ENCODE measurements at places on chromosomes 16 and 17. TPM values are rescaled to one million over a fixed set of nuclear protein-coding genes. Genes with fewer than 3 reads are reported as not detected.

DNA sequence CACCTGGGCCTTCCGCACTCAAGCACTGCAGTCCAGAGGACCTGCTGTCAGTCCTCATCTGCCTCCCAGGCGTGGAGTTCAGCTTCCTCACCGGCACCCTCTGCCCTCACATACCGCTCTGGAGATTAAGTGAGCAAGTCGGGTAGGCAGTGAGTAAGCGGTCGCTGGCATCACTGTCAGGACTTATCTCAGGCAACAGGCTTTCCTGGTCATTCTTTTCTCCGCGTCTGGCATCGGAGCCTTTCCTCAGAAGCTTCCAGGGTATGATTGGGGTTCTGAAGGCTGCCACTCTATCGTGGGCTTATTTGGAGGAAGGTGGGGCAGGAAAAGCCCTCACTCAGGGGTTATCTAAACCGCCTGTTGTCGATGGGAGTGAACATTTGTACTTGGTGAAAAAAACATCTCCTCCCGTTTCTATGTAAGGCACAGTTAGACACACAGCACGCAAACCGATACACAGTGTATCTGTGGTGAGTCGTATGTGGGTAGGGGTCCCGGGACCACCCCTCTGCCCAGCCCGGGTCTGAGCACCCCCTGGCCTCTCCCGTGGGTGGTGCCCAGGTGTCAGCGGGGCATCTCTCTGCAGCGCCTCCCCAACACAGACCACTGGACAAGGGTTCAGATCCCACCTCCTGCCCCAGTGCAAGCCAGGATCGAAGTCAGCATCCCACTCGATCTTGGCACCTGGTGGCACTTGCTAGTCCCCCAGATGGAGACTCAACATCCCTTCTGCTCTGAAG lies 92.5 kb upstream of the PLCG2 start:
- DNase-seq, result no peak

GRCh38 chr16:65202461-65202860 lies 80.6 kb upstream of the CDH11 start:
- DNase-seq, result peak; percentile 78

DNA sequence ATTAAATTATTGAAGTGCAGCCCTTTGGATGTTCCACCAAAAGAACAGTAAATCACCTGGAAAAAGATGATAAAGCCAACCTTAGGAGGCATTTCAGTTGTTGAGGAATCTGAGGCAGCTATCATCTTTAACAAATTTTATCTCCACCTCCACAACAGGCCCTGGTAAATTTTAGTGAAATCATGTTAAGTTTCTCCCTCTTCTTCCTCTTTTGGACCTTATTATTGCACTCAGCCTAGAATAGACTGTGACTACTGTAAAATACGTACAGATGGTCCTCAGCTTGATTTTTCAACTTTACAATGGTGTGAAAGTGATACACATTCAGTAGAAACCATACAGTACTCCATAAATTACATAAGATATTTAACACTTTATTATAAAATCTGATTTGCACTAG lies 90.3 kb downstream of the USP32 start:
- DNase-seq, result no peak

DNA sequence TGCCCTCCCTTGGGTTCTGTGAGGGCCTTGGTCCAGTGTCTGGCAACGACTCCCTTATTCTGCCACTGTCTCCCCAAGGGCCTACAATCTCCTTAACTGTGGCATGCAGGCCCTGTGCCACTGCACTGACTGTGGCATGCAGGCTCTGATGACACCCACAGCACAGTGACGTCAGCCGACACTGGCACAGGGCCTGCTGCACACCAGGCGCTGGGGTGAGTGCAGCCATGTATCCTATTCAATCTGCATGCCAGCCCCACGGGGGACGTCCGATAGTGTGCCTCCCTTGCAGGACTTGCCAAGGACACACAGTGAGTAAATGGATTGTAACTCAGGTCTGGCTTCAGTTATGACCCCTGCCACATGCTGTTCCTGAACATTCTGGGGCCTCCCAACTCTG lies 39.8 kb upstream of the RASD1 start:
- DNase-seq, result no peak

DNA sequence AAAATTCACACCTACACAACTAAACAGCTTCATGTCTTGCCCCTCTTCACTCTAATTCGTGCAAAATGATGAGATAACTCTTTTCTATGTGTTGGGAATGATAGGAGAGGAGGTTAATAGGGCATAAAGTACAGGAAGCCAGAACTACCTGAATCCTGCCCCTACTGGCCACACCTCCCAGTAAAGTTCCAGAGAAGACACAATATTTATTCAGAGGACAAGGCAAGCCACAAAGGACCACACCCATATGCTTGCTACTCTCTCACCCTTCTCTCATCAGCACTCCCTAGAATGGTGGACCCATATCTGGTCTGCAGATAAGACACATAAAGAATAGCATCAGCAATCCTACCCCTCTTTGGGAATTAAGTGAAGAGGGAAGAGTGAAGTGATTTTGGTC lies 74.6 kb downstream of the ZNF18 start:
- no peak for DNase-seq

DNA sequence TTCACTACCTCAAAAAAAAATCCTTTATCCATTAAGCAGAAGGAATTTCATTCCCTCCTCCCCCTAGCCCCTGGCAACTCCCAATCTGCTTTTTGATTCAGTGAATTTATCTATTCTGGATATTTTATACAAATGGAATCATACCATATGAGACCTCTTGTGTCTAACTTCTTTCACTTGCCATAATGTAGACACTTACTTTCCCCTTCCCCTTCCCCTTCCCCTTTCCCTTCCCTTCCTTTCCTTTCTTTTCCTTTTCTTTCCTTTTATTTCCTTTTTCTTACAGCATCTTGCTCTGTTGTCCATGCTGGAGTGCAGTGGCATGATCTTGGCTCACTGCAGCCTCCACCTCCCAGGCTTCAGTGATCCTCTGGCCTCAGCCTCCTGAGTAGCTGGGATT lies 50.5 kb downstream of the PSMD12 start:
- no peak for DNase-seq

GRCh38 chr17:47653442-47653841 lies 3.7 kb downstream of the KPNB1 start:
- DNase-seq, result no peak

DNA sequence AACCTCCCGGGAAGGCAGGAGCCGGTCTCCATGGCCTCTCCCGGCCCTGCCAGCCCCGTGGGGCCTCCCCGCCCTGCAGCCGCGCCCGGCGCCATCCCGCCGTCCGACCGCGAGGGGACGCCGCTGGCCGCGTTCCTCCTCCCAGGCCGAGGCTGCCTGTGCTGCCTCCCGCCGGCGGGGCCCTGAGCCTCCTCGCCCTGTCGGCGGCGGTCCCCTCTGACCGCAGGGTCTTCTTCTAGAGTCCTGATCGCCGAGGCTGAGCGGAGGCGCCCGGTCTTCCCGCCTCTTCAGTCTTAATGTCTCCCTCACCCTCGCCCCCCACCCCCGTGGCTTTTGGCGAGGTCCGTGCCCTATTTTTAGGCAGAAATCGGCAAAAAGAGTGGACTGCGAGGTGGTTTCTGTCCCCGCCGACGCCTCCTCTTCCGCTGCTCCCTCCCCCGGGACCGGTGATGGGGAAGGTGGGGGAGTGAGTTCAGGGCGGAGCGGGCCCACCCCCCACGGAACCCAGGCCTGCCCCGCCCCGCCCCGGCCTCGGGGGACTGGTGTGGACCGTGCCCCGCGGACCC lies 794 bp upstream of the CPNE7 start:
- DNase-seq, result peak; percentile 53

GRCh38 chr16:85517563-85518179 lies 95.5 kb upstream of the GSE1 start:
- no peak for DNase-seq

- DNase-seq, result no peak
Measured at GRCh38 chr16:5838725-5839124, 741.1 kb upstream of the EEF2KMT start.

GRCh38 chr16:4686497-4687210 lies 6.7 kb upstream of the NUDT16L1 start:
- DNase-seq, result no peak

DNA sequence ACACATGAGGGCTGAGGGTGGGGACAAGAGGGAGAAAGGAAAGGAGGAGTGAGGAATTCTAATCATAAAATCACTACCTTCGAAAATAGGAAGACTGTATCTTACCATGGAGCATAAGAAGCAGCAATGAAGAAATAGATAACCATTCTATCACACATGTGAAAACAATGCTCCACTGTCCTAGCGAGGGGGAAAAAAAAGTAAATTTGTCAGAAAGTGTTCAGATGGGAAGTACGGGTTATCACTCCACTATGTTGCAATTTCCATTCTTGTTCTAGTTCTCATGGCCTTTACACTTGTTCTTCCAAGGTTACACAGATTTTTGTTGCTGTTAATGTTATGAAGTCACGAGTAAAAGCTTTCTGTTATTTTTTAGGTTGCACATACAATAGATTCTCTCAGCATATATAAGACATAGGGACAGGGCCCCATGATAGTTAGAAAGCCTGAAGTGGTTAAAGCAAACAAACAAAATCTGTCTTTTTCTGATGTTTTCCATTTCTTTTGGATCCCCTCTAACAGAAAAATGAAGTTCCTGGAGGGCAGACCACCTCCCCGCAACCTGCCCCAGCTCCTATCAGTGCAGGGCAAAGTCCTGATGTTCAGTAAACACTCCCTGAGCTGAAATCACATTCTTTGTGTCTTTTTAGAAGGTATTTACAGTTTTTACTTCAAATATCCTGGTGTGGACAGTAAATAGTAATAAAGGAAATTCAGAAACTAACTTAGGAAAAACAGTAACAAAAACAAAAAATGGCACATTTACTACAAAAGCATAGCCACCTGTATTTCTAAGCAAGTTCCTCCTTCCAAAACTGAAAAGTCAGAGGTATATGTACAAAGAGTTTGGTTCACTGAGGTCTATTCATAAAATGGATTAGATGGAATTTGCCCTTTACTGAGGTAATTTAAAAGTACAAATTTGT lies 13.7 kb downstream of the MMD start:
- DNase-seq, result no peak

DNA sequence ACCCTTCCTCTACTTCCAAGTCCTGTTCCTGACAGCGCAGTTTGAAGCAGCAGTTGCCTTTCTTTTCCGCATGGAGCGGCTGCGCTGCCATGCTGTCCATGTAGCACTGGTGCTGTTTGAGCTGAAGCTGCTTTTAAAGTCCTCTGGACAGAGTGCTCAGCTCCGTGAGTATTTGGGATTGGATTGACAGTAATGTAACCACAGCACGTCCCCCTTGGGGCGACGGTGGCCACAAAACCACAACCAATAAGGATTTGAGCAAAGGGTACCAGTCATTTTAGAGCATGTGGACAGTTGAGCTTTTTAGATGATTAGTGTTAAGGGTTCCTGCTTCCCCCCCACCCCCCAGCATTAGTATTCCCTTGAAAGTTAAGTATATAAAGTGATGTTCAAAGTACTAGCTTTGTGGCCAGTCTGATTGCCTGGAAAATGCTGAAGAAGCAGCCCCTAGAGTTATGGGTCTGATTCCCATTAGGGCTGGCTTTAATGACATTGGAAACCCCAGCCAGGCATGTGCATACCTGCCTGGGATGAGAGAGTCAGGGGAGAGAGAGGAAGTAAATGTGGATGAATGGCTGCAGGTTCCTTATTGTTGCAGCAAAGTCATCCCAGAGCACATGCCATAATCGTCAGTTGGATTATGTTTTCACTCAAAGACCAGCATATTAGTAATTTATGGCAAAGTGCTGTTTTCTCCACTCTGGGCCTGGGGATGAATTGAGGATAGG lies 31.6 kb upstream of the SLC12A3 start:
- peak; percentile 68 for DNase-seq

DNA sequence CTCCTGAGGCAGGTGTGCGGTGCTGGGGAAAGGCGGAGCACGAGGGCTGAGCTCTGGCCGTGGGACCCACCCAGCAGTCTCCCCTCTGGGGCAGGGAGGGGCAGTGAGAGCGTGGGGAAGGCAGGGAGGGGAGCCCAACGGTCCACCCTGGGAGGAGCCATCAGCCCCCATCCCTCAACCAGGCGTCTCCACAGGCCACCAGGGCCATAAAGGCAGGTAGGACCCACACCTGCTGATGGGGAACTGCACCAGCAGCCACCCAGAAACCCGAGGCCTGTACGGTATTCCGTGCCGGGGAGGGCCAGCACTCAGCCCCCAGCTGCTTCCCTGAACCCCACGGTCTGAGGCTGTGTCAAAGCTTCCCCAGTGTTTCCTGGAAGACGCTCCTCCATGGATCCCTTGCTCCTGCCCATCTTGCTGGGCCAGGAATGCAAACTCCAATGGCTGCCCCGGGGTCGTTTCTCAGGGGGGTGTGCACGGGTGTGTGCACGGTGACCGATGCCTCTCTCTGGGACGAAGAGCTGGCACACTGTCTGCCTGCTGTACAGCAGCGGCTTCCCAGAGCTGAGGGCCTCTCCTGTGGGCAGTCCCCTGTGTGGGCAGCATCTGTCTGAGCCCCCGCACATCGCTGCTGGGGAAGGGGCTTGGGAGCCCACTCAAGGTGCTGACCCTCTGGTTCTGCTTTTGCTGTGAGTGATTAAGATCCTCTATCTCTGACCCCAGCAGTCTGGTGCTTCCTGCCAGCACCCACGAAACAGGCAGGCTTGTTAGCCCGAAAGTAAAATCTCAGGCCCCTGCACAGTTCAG lies 17.2 kb upstream of the METRNL start:
- DNase-seq, result no peak

DNA sequence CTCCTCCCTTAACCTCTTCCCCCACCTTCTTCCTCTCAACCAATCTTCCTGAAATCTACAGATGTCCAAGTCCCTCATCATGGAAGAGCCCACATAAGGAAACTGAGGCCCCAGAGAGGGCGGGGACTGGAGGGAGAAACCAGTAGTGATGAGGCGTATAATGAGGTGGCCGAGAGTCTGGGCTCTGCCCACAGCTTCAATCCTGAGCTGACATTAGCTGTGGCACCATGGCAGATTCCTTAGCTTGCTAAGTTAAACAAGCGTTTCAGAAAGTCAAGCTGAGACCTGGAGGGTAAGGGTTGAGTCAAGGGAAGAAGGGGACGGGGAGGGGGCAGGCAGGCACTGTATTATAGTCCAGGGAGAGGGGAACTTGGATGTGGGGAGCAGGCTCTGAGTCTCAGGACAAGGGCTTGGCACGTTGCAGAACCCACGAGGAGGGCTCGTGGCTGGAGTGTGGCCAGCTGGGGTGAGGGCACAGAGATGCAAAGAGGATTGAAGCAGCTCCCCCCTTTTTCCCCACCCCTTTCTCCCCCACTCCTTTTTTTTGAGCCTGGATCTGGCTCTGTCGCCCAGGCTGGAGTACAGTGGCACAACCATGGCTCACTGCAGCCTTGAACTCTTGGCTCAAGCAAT lies 13.3 kb downstream of the ARHGAP23 start:
- no peak for DNase-seq

GRCh38 chr16:13061691-13062090 lies 160.3 kb downstream of the SHISA9 start:
- DNase-seq, result no peak

Gene KRT13
- not detected for total RNA-seq

Gene ZPBP2
- total RNA-seq, result not detected

Gene ASGR1
- total RNA-seq, result not detected

Gene KIF2B
- total RNA-seq, result not detected

Gene GPRC5C
- 154 TPM for total RNA-seq

Gene MT1E
- 604 TPM for total RNA-seq

Gene MVP
- 141 TPM for total RNA-seq

Gene HAGHL
- total RNA-seq, result 3.3 TPM

Gene KCNJ2
- under 0.01 TPM for total RNA-seq

Gene RRAD
- total RNA-seq, result 5.1 TPM
